ENCODE measurements at places on chromosomes 5 and 9.

GRCh38 chr5:66922881-66923280 lies 273.7 kb downstream of the CD180 start:
- no peak for DNase-seq

GRCh38 chr5:100861148-100861547 lies 41.9 kb downstream of the ST8SIA4 start:
- DNase-seq = no peak

GRCh38 chr5:32785611-32786254 lies 74.6 kb downstream of the NPR3 start:
- DNase-seq = no peak

DNA sequence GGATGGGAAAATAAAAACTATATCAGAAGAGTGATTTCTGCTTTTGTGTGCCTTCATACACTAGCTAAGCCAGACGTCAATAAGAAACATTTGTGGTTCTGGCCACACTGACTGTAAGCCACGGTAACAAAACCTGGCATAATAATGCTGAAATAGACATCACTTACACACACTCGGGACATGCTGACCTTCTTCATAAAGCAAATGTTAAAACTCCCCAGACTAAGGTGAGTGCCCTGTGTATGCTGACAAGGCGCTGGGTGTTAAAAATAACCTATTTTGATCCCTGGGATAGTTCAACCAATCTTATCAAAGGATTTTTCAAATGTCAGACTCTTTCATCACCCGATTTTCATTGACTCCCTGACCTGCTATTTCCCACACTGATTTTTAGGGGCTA lies 337.0 kb downstream of the RAB3C start:
- no peak for DNase-seq

- no peak for DNase-seq
Measured at GRCh38 chr9:128116104-128117083, 11.1 kb downstream of the PTGES2 start.

GRCh38 chr9:75431375-75431774 lies 343.1 kb downstream of the OSTF1 start:
- no peak for DNase-seq

All from central memory CD8-positive, alpha-beta T cell (primary cell).